ENCODE measurements at places on chromosomes 7 and 10. TPM values are rescaled to one million over a fixed set of nuclear protein-coding genes. Genes with fewer than 3 reads are reported as not detected.

Gene CABCOCO1
- total RNA-seq, result not detected

Gene ELN
- not detected for total RNA-seq

GRCh38 chr7:120233338-120233737, 39.6 kb upstream of the KCND2 start:
- no peak overlapping the region for H3K27ac ChIP-seq
- H3K4me1 ChIP-seq, result no peaks in the 10 kb centered on the region
- no peak overlapping the region for H3K4me3 ChIP-seq
- DNase-seq, result no peak

DNA sequence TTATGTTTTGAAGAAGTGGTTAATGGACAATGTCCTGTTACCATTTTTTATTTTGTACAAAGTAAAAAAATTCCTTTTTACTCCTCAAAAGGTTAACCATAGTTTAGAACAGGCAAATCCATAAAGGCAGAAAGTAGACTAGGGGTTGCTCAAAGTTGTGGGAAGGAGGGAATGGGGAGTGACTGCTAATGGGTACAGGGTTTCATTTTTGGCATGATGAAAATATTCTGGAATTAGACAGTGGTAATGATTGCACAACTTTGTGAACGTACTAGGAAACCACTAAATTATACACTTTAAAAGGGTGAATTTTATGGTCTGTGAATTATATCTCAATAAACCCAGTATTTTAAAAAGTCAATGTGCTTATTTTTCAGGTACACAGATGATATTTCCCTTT, 35.4 kb upstream of the CDK14 start:
- no peaks in the 10 kb centered on the region for H3K4me1 ChIP-seq
- H3K27ac ChIP-seq, result no peak overlapping the region
- no peak for DNase-seq
- no peaks in the 10 kb centered on the region for H3K27me3 ChIP-seq
- H3K4me3 ChIP-seq, result no peak overlapping the region

DNA sequence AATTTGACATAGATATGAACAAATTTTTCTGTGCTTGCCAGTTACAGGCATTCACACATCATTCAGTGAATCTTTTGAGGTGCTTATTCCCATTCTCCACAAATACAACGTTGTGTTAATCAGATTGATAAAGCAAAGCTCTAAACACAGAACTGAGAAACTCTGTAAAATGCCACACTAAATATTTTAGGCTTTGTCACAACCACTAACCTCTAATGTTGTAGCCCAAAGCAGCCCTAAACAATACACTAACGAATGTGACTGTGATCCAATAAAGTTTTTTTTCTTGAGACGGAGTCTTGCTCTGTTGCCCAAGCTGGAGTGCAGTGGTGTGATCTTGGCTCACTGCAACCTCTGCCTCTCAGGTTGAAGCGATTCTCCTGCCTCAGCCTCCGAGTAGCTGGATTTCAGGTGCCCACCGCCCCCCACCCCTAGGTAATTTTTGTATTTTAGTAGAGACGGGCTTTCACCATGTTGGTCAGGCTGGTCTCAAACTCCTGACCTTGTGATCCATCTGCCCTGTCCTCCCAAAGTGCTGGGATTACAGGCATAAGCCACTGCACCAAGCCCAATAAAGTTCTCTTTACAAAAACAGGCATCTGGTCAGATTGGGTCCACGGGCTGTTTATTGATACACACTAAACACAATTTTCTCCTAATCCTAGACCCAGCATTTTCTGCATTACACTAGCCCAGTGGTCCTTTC, 6.9 kb downstream of the CYCS start:
- peak overlapping the region; percentile 8 for H3K4me3 ChIP-seq
- H3K36me3 ChIP-seq, result no peaks in the 10 kb centered on the region

DNA sequence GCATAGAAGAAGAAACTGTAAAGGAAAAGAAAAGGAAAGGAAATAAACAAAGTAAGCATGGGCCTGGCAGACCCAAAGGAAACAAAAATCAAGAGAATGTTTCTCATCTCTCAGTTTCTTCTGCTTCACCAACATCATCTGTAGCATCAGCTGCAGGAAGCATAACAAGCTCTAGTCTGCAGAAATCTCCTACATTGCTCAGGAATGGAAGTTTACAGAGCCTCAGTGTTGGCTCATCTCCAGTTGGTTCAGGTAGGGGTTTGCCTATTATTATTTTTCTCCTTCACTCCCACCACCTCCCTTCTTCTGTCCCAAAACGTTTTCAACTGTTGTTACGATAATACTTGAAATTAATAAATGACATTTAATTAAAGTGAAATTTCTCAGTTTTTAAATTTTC, 139.6 kb downstream of the MLLT10 start:
- DNase-seq, result no peak
- H3K4me3 ChIP-seq, result no peak overlapping the region
- no peaks in the 10 kb centered on the region for H3K27me3 ChIP-seq
- H3K4me1 ChIP-seq, result peaks cover 10% of the 10 kb centered on the region
- peaks cover 13% of the 10 kb centered on the region for H3K36me3 ChIP-seq

DNA sequence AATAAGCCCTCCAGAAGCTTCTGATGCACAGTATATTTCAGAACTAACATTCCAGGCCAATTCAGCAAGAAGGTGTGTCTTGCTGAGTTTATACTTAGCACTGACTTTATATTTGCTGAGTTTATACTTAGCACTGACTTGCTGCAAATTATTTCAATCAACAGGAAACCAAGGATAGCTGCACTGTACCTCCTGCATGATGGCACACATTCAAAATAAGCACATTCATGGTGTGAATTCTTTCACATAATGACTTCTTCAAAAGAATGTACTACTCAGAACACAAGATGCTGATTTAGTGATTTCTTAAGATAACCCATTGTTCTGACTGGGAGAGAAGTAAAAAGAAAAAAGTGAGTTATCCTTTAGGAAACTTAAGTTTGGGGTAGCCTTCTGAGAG, 52.0 kb downstream of the JAZF1 start:
- H3K27me3 ChIP-seq, result no peaks in the 10 kb centered on the region
- DNase-seq, result no peak
- H3K4me3 ChIP-seq, result no peak overlapping the region
- H3K36me3 ChIP-seq, result no peaks in the 10 kb centered on the region

GRCh38 chr10:118470470-118470869, 125.0 kb downstream of the PRLHR start:
- no peak for DNase-seq
- H3K4me3 ChIP-seq, result no peak overlapping the region
- no peak overlapping the region for H3K27ac ChIP-seq
- no peaks in the 10 kb centered on the region for H3K36me3 ChIP-seq

GRCh38 chr7:129643550-129644170, 32.1 kb downstream of the NRF1 start:
- DNase-seq, result no peak
- H3K4me3 ChIP-seq, result no peak overlapping the region
- no peaks in the 10 kb centered on the region for H3K36me3 ChIP-seq
- no peaks in the 10 kb centered on the region for H3K4me1 ChIP-seq
- no peak overlapping the region for H3K27ac ChIP-seq
- H3K27me3 ChIP-seq, result no peaks in the 10 kb centered on the region

GRCh38 chr7:120021085-120021484, 251.9 kb upstream of the KCND2 start:
- H3K36me3 ChIP-seq, result no peaks in the 10 kb centered on the region
- H3K4me3 ChIP-seq, result no peak overlapping the region
- H3K27me3 ChIP-seq, result no peaks in the 10 kb centered on the region
- no peak overlapping the region for H3K27ac ChIP-seq
- no peak for DNase-seq

GRCh38 chr7:6202117-6202516, 70.3 kb downstream of the CYTH3 start:
- no peak overlapping the region for H3K4me3 ChIP-seq
- H3K36me3 ChIP-seq, result no peaks in the 10 kb centered on the region
- no peak overlapping the region for H3K27ac ChIP-seq
- H3K27me3 ChIP-seq, result no peaks in the 10 kb centered on the region
- no peaks in the 10 kb centered on the region for H3K4me1 ChIP-seq
- no peak for DNase-seq

GRCh38 chr10:35916791-35917190, 274.7 kb upstream of the FZD8 start:
- no peak overlapping the region for H3K4me3 ChIP-seq
- H3K27ac ChIP-seq, result no peak overlapping the region
- no peaks in the 10 kb centered on the region for H3K4me1 ChIP-seq
- no peaks in the 10 kb centered on the region for H3K36me3 ChIP-seq
- no peak for DNase-seq

DNA sequence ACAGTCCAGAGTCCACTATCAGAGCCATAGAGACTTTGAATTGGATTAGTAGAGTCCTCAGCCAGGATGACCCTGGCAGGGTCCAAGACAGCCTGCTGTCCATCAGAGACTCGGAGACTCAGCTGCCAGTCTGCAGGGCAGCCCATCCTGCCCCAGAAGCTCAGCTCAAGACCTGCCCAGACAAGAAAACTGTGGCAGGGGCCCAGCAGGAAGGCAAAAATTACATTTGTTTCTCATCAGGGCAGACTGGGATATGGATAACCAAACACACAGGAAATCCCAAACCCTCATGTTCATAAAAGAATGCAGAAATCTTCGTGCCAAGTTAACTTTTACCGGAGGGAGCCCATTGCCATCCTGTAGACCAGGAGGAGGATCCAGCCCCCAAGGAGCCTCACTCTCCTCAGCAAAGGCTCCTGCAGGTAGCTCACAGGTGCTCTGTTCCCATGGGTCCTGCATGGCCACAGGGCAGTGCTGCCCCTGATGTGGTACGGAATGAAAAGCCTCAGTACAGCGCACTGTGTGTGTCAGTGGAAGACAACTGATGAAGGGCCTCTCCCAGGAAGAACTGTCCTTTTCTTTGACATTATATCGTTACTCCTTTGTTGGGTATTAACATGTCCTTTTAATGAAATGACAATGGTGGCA, 222.2 kb downstream of the KCNMA1 start:
- H3K36me3 ChIP-seq, result no peaks in the 10 kb centered on the region
- DNase-seq, result no peak
- H3K4me3 ChIP-seq, result no peak overlapping the region
- no peaks in the 10 kb centered on the region for H3K27me3 ChIP-seq
- H3K4me1 ChIP-seq, result no peaks in the 10 kb centered on the region

DNA sequence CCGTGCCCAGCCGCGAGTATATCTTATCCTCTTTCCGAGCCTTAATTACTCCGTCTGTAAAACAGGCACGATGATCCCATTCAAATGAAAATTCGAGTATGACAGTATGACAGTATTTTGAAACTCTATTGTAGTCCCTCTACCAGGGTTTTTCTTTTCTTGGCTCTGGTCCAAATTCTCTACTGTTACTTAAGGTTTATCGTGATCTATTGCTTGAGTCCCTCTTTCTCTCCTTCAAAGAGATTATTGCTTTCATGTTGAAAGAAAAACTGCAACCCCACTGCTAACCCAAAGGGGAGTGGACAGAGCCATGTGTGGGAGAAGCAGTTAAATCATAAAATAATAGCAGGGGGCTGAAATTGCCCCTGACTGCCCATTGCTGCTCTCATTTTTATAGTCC, 1156.6 kb upstream of the AUTS2 start:
- H3K4me1 ChIP-seq, result no peaks in the 10 kb centered on the region
- H3K4me3 ChIP-seq, result no peak overlapping the region
- H3K27ac ChIP-seq, result no peak overlapping the region
- no peaks in the 10 kb centered on the region for H3K36me3 ChIP-seq
- H3K27me3 ChIP-seq, result no peaks in the 10 kb centered on the region

DNA sequence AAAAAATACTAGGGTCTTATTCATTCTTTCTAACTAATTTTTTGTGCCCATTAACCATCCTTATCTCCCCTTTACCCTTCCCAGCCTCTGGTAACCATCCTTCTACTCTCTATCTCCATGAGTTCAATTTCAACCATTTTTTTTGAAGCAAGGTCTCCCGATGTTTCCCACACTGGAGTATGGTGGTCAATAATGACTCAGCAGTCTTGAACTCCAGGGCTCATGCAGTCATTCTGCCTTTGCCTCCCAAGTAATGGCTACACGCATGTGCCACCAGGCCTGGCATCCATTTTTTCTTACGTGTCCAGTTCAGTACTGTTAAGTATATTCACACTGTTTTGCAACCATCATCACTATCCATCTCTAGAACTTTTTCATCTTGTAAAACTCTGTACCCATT, 60.4 kb downstream of the CYTH3 start:
- H3K4me1 ChIP-seq, result no peaks in the 10 kb centered on the region
- H3K27me3 ChIP-seq, result no peaks in the 10 kb centered on the region
- no peak overlapping the region for H3K27ac ChIP-seq
- H3K4me3 ChIP-seq, result no peak overlapping the region

DNA sequence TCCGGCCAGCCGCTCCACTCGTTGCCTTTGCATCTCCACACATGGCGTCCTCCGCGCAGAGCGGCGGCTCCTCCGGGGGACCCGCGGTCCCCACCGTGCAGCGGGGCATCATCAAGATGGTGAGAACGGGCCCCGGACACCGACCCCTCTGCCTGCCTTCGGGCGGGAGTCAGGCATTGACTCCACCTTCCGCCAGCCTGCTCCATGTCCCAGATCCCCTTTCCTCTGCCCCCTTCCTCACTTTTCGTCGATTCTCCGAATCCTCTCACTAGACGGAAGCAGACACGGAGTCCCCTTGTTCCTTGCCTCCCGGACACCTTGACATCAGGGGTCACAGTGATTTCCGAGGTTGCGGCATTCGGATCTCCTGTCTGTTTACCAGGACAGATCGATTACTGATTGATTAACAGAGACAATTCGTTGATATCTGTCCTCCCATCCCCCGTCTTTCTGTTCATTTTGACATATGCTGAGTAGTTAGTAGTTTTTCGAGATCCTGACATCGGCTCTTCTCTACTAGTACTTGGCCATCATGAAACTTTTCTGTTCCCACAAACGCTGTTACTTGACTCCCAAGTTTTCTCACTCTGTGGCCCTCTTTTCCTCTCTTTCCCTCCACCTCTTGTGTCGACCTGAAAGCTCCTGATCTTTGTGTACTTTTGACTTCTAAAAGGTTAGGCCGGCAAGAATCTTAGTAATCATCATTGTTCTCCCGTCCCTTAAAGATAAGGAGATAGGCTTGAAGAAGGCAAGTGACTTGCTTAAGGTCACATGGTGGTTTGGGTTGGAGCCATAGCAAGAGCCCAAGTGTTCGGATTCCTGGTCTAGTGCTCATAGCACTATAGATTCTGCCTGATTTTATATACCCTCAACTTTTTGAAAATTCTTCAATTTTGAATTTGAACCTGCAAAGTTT, 597 bp downstream of the SND1 start:
- no peaks in the 10 kb centered on the region for H3K27me3 ChIP-seq
- H3K27ac ChIP-seq, result peak overlapping the region; percentile 96
- H3K36me3 ChIP-seq, result no peaks in the 10 kb centered on the region

DNA sequence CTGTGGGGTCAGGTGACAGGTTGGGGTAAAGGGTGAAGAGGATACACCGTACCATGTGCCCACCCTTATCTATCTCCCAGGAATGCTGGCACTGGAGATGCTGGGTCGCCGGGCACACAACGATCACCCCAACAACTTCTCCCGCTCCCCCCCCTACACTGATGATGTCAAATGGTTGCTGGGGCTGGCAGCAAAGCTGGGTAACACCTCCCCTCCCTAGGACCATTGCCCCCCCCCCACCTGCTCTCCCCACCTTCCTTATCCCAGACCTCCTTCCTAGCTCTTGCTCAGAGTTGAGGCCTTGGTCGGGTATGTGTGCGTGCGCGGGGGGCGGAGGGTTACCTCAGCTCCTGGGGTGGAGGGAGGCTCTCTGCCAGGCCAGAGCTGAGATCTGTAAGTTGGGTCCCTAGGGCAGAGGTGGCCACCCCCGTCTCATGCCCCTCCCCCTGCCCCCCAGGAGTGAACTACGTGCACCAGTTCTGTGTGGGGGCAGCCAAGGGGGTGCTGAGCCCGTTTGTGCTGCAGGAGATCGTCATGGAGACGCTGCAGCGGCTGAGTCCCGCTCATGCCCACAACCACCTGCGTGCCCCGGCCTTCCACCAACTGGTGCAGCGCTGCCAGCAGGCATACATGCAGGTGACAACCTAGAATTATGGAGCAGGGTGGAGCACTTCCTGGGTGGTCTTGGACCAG, 10.7 kb downstream of the NDST2 start:
- peaks cover 12% of the 10 kb centered on the region for H3K4me1 ChIP-seq
- H3K36me3 ChIP-seq, result peaks cover 2% of the 10 kb centered on the region
- no peak for DNase-seq
- H3K27ac ChIP-seq, result no peak overlapping the region
- no peak overlapping the region for H3K4me3 ChIP-seq
- H3K27me3 ChIP-seq, result no peaks in the 10 kb centered on the region
